ENCODE measurements at places on chromosomes 2 and 18.

- no peak for DNase-seq
Observed at GRCh38 chr18:80197528-80197927, 49.8 kb downstream of the PARD6G start.

GRCh38 chr2:103781313-103781712 is 1019.5 kb downstream of the TMEM182 start:
- DNase-seq, result no peak

GRCh38 chr2:182977463-182977862 is 60.8 kb downstream of the NCKAP1 start:
- DNase-seq, result no peak

DNA sequence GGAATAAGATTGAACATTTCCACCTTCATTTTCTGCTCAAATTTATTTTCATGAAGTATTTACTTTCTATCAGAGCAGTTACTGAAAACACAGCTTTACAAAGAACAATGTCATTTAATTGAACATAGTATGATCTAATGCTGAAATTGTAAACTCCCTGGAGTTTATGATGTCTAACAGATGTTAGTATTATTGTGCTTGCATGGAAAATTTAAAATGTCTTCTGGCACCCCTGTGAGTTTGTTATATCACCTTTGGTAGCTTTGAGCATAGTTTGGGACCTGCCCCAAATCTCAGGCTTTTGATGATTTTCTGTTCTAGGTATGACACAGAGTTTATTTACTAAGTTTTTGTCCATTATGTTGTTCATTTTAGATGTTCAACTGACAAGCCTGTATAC is 28.1 kb downstream of the FAM171B start:
- no peak for DNase-seq

DNA sequence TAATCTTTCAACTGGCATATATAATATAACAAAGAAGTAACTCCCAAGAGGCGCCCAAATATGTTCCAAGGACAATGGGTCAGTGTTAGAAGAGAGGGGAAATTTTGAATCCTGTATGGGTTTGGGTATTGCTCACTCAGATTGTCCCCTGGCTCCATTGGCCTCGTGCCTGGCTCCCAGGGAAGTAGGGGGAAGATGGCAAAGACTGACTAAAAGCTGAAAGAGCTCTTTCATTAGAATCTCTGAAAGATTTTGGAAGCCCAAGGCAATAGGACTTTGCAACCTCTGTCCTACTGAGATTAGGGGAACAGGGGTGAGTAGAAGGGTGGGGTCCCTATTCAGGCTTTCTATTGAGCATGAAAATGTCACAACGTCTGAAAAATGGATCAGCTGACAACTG is 1272.8 kb upstream of the ZEB2 start:
- no peak for DNase-seq

DNA sequence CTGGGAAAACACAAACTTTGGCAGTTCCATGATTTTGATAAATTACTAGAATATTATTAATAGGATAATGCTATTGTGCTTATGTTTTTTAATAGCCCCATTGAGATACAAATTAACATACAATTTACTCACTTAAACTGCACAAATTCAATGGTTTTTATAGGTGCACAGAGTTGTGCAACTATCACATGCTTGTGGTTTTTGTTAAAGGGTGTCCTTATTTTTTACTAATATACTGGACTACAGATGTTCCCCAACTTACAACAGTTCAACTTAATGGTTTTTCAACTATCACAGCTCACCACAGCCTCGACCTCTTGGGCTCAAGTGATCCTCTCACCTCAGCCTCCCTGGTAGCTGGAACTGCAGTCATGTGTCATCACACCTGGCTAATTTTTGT is 76.6 kb downstream of the OSBPL1A start:
- DNase-seq, result no peak
